Lung microvascular endothelial cell (primary cell): ENCODE measurements at places on chromosomes 1 and 21. TPM values are rescaled to one million over a fixed set of nuclear protein-coding genes. Genes with fewer than 3 reads are reported as not detected.

CHRM3 gene
- under 0.01 and 0.20 TPM in 2 replicates for total RNA-seq

PDE4B gene
- 102 and 163 TPM in 2 replicates for total RNA-seq

- no peak for DNase-seq
Observed at GRCh38 chr1:3668148-3668547, 15.8 kb downstream of the TP73 start.

GRCh38 chr1:218674280-218674773, 329.2 kb downstream of the TGFB2 start:
- DNase-seq = peak; percentile 83
